ENCODE measurements at places on chromosomes 11 and 22.
A peak's percentile ranks its signal among the peaks of the same experiment; 100 is the strongest.

GRCh38 chr11:134074346-134074745, 5.5 kb downstream of the JAM3 start:
- DNase-seq, result no peak

GRCh38 chr11:73019996-73020395, 122.1 kb downstream of the FCHSD2 start:
- no peak for DNase-seq

DNA sequence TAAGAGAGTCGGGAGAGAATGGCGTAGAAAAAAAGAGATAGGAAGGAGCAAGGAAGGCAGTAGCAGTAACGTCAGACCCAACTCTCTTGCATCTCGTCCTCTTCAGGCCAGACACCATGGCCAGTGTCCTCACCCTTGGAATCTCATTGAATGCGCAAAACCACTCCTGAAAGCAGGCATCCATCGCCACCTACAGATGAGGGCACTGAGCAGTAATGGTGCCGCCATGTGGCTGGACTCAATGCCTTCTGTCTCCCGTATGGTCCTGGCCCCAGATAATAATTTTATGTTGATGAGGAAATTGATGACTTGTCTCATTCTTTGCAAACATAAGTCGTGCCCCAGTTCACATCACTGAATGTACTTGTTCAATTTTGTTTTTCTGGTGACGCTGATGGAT, 17.8 kb upstream of the ALX4 start:
- no peak for DNase-seq

DNA sequence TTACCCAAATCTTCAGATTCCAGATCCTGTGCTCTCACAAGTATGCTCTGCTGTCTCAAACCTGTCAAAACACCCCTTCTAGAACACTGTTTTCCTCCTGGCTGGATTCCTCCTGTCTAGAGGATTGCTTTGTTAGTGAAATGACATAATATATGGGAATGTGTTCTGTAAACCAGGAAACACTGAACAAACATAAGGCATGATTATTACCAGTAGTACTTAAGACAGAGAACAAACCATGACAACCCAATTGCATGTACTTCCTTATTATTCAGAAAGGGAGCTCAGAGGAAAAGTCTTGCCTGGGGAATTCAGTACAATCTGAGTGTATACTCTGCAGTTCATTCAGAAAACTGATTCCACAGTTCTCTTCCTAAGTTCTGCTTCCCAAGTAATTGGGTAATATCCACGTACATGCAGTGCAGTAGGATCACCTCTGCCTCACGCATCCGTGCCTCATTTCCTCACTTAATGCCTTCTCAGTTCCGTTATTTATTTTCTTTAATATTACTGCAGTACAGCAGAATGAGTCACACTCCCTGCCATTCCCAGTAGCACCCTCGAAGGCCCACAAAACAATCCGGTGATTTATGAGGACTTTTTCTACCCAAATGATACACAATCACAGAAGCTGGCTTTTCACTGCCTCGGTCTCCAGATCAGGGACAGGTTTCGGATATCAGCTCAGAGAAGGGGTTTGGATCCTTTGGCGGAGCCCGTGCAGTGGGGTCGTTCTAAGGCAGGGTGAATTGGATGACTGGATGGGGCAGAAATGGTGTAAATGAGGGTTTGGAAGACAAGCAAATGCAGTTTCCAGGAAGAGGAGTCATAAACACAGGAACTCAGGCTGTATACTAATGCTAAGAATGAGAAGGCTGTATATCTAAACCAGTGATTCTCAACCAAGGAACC, 896.9 kb downstream of the KCNA4 start:
- DNase-seq, result no peak

DNA sequence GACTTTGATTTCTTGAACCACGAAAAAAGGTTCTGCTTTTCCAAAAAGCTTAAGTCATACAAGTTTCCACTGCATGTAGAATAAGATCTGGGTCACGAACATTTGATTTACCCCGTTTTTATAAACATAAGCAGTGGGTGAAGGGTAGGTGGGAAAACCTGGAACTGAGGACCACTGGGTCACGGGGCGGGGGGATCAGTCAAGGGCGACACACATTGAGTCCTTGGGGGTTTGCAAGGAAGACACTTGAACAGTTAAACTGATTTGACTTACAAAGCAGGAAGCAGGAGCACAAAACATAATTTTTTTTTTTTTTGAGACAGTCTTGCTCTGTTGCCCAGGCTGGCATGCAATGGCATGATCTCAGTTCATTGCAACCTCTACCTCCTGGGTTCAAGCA, 10.9 kb downstream of the FADS3 start:
- DNase-seq, result no peak

DNA sequence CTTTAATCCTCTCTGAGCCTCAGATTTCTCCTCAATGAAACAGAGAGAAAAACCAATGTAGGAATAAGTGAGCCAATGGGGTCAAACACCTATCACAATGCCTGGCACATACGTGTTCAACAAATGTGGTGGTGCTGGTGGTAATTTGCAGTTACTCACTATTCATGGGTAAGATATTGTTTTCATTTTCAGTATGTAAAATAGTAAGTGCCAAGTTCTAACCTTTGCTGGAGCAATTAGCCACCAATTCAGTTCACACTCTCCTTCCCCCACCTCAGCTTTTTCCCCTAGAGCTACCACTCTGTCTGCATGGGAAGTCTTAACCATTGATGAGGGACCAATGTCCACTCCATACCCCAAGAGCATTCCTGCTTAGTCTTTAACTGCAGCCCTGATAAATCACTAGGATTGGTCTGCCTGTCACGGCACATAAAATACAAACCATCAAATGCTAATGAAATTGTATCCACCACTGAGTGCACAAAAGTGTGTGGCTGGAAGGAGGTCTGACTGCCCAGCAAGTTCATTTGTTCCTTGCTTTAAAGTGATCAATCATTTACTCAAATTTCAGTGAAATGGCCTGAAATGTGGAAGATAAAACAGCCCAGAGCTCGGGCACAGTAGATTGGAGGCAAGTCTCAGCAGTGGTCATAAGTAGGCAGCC, 187.4 kb upstream of the API5 start:
- DNase-seq, result no peak

GRCh38 chr11:15674756-15675155, 560.0 kb downstream of the INSC start:
- DNase-seq, result no peak

GRCh38 chr22:21858025-21858764, 9.2 kb downstream of the MAPK1 start:
- no peak for DNase-seq

GRCh38 chr11:112318184-112318591, 57.5 kb upstream of the PLET1 start:
- no peak for DNase-seq

DNA sequence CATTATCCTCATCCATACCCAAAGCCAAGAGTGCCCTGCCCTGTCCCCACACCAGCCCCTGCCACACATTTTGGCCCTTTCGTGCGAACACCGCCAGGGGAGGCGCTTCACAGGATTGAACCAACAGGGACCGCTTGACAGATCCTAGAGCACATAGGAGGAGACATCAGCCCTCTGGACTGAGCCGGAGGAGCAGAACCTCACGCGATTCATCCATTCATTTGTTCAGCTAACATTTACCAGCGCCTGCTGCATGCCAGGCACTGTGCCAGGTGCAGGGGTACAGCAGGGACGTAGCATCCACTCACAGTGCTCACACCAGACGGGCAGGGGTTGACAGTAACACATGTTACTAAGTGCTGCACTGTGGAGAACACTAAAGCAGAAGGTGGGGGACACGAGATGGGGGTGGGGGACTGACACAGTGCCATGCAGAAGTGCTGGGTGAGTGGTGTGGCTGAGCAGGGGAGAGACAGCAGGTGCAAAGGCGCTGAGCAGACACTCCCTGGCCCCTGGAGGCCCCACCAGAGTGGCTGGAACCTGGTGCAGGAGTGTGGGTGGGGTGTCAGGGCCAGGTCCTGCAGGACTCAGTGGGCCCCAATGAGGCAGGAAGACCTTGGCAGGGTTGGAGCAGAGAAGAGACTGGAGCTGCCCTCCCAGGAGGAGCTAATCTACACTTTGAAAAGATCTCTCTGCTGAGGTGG, 3.4 kb downstream of the GNAZ start:
- DNase-seq, result no peak

DNA sequence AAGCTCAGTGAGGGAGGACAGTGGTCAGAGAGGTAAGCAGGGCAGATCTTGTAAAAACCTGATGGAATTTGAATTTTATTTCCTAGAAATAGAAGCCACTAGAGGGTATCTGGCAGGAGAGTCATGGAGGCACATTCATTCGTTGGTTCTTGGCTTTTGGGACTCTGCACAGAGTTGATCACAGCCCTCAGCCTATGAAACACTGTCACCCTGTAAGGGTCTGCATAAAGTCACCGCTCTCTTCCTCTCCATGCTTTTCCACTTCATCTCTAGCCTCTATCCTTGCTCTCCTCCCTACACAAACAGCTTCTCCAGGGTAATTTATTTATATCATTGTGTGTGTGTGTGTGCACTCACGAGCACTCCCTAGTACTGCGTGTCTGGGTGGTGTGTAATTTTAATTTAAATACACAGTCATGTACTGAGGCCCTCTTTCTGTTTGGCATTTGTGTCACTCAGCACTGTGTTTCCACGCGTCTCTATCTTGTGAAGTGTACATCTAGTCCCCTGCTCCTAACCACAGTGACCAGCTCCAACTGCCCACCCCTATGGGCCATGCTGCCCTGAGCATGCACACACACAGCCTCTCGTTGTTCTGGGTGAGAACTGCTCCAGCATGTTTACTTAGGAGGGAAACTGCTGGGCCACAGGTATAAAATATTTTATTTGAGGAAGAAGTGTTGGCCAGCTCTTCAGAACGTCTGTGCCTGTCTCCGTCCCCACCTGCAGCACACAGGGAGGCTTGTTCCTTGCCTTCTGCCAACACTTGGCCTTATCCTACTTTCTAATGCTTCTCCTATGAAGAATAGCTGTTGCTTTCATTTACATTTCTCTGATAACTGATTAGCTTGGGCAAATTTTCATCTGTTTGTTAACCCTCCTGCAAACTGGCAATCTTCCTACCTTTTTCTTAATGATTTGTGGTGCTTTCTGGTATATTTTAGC, 4.5 kb downstream of the KCNQ1OT1 start:
- DNase-seq, result no peak

GRCh38 chr11:9616042-9616675, 42.7 kb downstream of the WEE1 start:
- DNase-seq, result no peak

GRCh38 chr22:20062766-20063083, 17.3 kb upstream of the DGCR8 start:
- DNase-seq, result no peak

- DNase-seq, result no peak
Observed at GRCh38 chr22:42769574-42770447, 49.1 kb upstream of the A4GALT start.

GRCh38 chr11:127733552-127733951, 733.0 kb upstream of the KIRREL3 start:
- no peak for DNase-seq

GRCh38 chr11:60761436-60762190, 4.9 kb downstream of the MS4A15 start:
- no peak for DNase-seq

GRCh38 chr22:48941903-48942575, 885.6 kb downstream of the BRD1 start:
- no peak for DNase-seq

DNA sequence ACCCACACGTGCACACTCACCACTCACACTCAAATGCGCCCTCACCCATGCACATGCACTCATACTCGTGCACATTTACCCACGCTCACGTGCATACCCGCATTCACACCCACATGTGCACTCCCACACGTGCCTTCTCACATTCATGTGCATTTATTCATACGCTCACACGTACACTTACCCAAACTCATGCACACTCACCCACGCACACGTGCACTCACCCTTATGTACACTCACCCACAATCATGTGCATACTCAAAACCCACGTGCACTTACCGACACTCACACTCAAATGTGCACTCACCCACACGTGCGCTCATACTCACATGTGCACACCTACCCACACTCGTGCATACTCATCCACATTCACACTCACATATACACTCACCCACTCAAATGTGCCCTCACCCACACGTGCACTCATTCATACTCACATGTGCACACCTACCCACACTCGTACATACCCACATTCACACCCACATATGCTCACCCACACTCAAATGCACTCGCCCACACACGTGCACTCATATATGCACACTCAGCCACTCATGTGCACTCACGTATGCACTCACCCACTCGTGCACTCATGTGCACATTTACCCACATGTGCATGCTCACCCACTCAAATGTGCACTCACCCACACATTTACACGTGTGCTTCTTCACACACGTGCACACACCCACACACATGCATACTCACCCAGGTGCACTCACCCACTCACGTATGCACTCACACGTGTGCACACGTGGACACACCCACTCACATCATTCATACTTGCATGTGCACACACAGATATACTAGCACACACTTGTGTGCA, 84.4 kb downstream of the TRMU start:
- no peak for DNase-seq

GRCh38 chr11:115226556-115226955, 277.7 kb downstream of the CADM1 start:
- DNase-seq, result no peak

DNA sequence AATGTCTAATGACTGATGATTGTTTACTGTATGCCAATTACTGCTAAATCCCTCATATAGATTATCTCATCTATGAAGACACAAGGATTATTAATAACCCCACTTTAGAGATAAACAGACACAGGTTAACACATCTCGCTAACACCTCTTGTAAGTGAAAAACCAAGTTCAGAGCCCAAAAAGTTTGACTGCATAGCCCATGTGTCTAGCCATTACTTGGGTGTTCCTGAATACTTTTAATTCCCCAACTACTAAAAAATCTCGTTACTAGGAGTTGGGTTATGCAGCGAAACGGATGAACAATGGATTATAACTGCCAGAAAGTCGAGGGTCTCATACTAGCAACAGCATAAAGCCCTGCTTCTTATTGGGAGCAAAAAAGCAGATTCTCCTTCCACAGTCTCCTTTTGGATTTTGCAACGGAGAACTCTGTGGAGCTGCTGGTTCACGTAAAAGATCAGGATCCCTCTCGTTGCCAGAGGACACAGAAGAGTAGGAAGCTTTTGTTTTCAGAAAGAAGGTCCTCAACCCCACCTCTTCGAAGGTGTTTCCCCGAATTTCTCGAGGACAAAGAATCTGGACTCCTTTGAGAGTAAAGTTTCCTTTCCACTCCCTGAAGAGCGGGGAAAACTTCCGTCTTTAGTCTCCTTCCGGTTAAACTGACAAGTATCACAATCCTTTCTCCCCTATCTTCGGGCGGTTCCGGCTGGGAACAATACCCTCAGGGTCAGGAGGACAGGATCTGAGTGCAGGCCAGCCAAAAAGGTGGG, 979 bp downstream of the ZBED5 start:
- DNase-seq, result peak; percentile 14

DNA sequence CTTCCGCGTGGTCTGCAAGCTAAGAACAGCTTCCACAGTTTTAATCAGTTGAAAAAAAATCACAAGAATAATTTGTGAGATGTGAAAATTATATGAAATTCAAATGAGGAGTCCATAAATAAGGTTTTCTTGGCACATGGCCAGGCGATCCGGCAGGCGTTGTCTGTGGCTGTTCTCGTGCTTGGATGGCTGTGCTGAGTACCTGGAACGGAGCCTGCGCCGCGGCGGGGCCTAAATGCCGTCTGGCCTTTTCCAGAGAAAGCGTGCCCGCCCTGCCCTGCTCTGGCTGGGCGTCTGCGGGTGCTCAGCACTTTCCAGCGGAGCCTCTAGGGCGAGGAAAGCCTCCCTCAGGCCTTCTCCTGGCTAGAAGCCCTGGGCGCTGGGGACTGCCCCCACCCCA, 41.8 kb downstream of the OSBPL5 start:
- DNase-seq, result no peak

All from stimulated activated naive CD8-positive, alpha-beta T cell treated with anti-CD3 and anti-CD28 coated beads, Interleukin-15, amount 100 ng/mL, for 72 hours (primary cell).